ENCODE measurements at places on chromosomes 11 and 22.
A peak's percentile ranks its signal among the peaks of the same experiment; 100 is the strongest.

GRCh38 chr11:83044958-83045712 is 26.6 kb downstream of the RAB30 start:
- no peak for DNase-seq

GRCh38 chr11:133075351-133075750 is 456.9 kb downstream of the OPCML start:
- no peak for DNase-seq

DNA sequence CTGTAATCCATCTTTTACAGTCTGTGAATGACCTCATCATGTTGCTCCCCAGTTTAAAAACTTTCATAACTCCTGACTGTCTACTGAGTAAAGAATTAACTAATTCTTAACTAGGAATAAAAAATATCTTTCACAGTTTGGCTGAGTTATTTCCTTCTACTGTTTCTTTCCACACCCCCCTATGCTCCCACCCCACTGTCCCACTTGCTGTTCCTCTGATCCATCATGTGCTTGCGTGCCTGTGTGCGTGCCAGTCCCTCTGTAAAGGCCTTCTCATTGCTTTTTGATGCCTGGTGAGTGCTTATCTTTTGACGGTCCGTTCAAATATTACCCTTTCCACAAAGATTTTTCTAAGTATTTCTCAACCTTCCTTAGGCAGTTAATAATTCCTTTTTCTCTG is 55.6 kb downstream of the ATG16L2 start:
- no peak for DNase-seq

GRCh38 chr11:130738611-130739010 is 177.7 kb downstream of the SNX19 start:
- DNase-seq: no peak

DNA sequence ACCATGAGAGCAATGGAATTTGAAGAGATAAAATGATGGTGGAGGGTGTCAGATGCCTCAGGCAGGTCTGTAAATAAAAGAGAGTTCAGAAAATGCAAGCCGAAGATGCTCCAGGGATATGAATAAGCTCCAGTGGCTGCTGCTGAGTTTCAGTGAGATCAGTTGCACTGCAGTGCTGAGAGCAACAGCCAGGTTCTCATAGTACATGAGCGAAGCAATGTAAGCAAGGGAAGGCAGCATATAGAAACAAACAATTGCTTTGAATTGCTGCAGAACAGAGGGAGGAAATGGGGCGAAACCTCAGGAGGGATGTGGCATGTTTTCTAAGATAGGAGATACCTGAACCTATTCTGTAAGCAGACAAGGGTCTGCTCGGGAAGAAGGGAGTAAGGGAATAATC is 369.5 kb downstream of the AASDHPPT start:
- DNase-seq: no peak

DNA sequence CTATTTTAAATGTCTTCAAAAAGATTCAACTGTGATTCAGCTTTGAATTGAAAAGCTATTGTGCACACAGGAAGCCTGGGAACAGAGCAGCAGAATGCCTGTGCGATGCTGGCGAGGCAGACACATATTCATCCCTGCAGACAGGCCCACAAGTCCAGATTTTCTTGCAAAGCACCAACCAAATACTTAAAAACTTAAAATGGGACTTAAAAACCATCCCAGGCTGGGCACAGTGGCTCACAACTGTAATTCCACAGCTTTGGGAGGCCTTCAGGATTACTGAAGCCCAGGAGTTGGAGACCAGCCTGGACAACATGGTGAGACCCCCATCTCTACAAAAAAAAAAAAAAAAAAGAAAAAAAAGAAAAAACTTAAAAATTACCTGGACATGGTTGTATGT is 122.6 kb upstream of the SERPIND1 start:
- DNase-seq: peak; percentile 2

DNA sequence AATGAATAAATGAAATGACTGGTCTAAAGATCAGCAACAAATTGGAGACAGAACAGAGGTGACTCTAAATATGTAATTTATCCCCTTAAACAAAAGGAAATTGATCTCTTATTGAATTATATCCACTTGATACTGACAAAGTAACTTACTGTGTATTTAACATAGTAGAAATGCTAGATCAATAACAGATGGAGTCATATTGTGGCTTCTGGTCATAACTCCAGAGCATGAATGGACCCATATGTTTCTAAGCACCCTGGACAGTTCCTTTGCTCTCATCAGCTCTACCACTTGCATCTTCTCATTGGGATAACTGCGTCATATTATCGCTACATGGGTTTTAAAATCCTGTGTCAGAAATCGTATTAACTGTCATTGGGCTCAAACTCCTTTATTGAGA is 222.3 kb downstream of the ETS1 start:
- DNase-seq: no peak

DNA sequence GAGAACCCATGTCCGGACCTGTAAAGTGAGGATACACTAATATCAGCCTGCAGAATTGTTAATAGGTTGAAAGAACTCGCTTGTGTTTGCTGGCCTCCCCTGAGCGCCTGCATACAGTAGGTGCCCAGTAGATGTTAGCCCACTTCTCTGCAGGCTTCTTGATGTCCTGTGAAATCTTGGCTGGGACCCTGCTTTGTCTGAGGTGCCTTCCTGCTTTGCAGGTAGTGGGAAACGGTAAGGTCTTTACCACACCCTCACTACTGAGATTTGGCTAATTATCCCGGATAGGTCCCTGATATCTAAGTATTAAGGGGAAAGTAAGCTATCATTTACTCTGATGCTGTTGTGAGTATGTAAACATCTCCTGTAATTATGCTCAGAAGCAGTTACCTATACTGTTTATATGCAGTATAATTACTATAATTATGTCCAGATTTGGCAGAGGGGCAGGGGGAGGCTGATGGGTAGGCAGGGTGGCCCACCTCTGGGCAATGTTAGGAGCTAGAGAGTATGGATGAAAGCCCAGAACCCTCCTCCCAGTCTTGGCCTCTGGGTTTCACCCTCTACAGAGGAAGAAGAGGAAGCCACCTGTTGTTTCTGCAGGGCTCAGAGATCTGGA is 1.2 kb upstream of the ARRB1 start:
- no peak for DNase-seq

- no peak for DNase-seq
Observed at GRCh38 chr11:88250566-88251242, 75.5 kb upstream of the RAB38 start.

DNA sequence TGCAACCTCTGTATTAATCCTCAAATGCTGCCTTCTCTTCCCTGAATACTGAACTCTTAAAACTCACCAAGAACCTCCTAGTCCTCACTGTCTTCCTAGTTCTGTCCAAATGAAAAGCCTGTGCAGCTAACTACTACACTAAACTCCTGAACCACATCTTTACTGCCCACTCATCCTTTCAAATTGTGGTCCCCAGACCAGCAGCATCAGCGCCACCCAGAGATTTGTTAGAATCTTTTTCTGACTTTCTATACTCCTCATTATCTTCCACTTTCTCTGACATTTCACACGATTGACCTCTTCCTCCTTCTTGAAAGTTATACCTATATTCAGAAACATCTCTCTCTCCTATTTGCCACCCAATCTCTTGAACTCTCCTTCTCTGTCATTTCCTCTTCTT is 461.3 kb downstream of the DLG2 start:
- DNase-seq: no peak

- no peak for DNase-seq
Observed at GRCh38 chr11:102345904-102346303, 1.1 kb upstream of the BIRC2 start.

- peak; percentile 68 for DNase-seq
Observed at GRCh38 chr11:45333001-45333971, 47.1 kb upstream of the SYT13 start.

DNA sequence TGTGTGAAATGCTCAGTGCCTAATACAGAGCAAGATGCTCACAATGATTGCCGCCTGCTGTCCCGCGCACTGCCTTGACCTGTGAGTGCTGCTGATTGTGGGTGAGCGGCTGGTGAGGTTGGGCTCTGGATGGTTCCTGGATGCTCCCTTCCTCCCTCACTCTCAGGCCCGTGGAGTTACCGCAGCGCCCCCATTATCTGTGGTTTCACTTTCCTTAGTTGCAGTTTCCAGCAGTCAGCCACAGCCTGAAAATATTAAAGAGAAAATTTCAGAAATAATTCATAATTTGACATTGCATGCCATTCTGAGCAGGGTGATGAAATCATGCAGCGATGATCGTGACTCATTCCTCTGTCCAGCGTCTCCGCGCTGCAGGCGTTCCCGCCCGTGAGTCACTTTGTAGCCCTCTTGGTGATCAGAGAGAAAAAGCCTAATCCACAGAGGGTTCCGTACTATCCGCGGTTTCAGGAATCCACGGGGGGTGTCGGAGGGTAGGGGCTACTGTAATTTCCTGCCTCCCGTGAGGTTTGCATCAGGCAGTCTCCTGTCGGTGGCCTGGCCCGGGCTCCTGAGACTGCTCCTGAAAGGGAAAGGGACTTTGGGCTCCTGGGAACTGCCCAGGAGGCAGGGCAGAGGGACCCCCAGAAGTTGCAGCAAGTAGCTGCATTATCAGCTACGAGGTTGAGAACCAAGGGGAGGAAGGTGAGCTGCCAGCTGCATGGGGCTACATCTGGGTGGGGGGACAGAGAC is 10.6 kb downstream of the RPL3 start:
- peak; percentile 43 for DNase-seq

GRCh38 chr11:44049832-44050231 is 2.1 kb downstream of the ACCSL start:
- DNase-seq: peak; percentile 2

- DNase-seq: no peak
Observed at GRCh38 chr11:16191212-16191867, 165.0 kb downstream of the SOX6 start.

GRCh38 chr22:48926643-48927042 is 901.0 kb downstream of the BRD1 start:
- no peak for DNase-seq

DNA sequence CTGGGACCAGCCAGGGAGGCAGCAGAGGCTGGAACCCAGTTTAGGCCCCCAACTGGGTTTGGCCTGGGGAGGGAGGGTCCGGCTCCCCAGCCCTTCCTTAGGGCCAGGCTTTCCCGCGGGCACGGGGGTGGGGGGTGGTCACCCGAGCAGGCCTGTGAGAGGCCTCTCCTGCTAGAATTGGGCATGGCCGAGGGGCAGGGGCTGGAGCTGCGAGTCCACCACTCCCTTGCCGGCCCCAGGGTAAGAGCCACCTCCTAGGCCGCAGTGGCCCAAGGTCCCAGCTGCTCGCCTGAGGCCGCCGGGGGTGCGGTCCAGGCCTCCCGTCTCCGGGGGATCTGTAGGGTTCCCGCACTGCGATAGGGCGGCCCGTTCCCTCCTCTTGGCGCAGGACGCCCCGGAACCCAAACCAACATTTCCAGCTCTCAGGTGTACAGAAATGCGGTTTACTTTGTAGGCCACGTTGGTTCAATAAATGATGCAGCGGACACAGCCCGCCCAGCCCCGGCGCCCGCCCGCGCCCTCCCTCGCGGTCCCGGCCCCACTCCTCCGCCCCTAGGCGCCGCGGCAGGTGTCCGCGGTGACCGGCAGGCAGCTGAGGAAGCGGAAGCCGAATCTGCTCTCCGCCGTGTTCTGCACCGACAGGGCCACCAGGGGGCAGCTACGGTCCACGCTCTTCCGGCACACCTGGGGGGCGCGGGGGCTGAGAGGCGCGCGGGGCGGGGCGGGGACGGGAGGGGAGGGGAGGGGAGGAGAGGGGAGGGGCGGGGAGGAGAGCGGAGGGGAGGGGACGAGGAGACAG is 5.9 kb downstream of the LMNTD2 start:
- peak; percentile 86 for DNase-seq

DNA sequence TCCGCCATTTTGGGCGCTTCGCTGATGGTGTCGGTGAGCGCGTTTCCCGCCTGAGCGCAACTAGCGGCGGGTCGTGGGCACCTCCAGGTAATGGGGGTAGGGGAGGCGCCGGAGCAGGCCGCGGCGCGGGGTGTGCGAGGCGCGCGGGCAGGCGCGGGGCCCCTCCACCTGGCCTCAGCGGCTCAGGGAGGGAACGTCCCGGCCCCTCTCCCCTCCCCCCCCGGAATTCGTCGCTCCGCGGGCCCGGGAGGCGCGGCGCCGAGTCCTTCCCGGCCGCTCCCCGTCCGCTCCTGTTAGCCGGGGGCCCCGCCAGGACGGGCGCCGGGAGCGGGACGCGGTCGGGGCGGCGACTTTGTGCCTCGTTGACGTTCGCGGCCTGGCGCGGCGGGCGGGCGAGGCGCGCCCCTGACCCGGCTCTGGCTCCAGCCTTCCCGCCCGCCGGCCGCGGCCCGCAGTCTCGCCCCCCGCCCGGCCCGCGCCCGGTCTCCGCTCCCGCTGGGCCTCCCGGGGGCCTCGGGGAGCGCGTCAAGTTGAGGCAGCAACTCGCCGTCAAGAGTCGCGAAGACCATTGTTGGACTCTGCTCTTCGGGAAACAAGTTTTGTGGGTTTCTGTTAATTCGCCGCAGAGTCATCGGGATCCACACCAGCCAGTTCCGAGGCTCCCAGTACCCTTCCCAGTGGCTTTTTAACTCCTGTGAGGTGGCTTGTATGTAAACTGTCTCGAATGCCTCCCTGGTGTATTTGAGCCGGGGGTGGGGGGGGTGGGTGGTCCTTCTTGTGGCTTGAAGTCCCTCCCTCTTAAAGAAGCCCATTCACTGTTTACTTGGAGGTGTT is at the start of gene PPP6R3:
TSS of gene PPP6R3 (plus strand) at position 12 of the 834 bp plus-strand sequence. CDS start 76,913 bp downstream, outside the sequence.
- no peak for DNase-seq

DNA sequence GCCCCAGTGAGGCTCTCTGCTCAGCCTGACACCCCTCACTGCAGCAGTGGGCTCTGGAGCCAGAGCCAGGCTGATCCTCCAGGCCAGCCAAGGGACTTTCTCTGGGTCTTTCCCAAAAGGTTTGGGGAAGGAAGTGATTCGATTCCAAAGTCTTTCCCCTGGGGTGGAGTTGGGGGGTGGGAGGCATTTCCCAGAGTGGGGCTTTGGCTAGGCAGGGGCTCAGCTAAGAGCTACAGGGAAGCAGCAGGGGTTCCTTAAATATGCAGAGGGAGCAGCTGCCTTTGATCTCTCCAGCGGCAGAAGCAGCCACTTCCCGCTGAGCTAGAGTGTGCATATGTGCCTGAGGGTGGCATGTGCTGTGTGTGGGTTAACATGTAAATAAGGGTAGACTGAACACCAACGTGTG is 192.9 kb downstream of the INSC start:
- peak; percentile 75 for DNase-seq

- DNase-seq: peak; percentile 64
Observed at GRCh38 chr11:92311616-92312449, 87.2 kb downstream of the FAT3 start.
